Jurkat, Clone E6-1 (cell line): ENCODE measurements at places on chromosomes 2 and 18.

- DNase-seq: no peak
Observed at GRCh38 chr18:10068766-10069567, 155.2 kb downstream of the VAPA start.

DNA sequence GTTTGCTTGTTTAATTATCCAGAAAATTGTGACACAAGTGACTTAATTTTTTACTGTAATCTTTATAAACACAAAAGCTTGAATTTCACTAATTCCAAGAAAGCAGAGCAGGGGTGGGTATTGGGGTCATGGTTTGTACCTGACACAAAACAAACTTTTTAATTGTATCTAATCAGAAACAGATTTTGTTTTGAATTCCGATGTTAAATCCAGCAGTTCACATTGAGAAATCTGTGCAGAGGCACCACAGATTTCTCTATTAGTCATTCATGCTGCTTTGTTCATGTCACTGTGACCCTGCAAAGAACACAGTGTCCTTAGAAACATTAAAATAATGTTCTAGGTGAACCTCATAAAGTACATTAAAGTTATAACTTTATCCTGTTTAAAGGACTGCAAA, 443.4 kb downstream of the NYAP2 start:
- no peak for DNase-seq

GRCh38 chr18:67916097-67916496, 399.6 kb upstream of the DSEL start:
- no peak for DNase-seq

GRCh38 chr2:102975996-102976975, 214.5 kb downstream of the TMEM182 start:
- DNase-seq: peak; percentile 14
